Colonic mucosa (tissue), 4 donors: ENCODE measurements at places on chromosomes 5 and 9. TPM values are rescaled to one million over a fixed set of nuclear protein-coding genes. Genes with fewer than 3 reads are reported as not detected.

The TMEM252 gene
- not detected for total RNA-seq

The C9orf153 gene
- total RNA-seq, result not detected

The ADAMTS16 gene
- total RNA-seq, result 0.16 TPM

The MELK gene
- 39.8 TPM for total RNA-seq

The C5orf24 gene
- total RNA-seq, result 24.2 TPM

The ZFP2 gene
- total RNA-seq, result 1.0 TPM

The POU5F2 gene
- total RNA-seq, result 0.94 TPM

The ASTN2 gene
- total RNA-seq, result 2.5 TPM

The INSYN2B gene
- not detected for total RNA-seq

The HBEGF gene
- 14.6 TPM for total RNA-seq

The BHMT2 gene
- total RNA-seq, result 0.40 TPM

The IRX1 gene
- total RNA-seq, result not detected

The FBXW5 gene
- 174 TPM for total RNA-seq

The WASHC1 gene
- 12.2 TPM for total RNA-seq

The PCDHGB6 gene
- total RNA-seq, result 1.8 TPM

The TRPM3 gene
- total RNA-seq, result 0.32 TPM

The SOX30 gene
- 0.42 TPM for total RNA-seq

The IL9 gene
- not detected for total RNA-seq

The SLC45A2 gene
- total RNA-seq, result not detected

The TNFSF8 gene
- 0.88 TPM for total RNA-seq

The ATG10 gene
- 6.8 TPM for total RNA-seq

The CARD6 gene
- 2.5 TPM for total RNA-seq

The SEMA5A gene
- 32.7 TPM for total RNA-seq

The GMCL2 gene
- total RNA-seq, result not detected

The SPINK13 gene
- total RNA-seq, result 0.40 TPM

The SYNPO gene
- total RNA-seq, result 32.4 TPM

The NR4A3 gene
- 3.9 TPM for total RNA-seq

The GPSM1 gene
- total RNA-seq, result 2.3 TPM

The IL33 gene
- total RNA-seq, result 5.0 TPM

The AGXT2 gene
- 0.16 TPM for total RNA-seq

The SPAG8 gene
- total RNA-seq, result 0.58 TPM
